ENCODE measurements at places on chromosomes 13 and 19.

DNA sequence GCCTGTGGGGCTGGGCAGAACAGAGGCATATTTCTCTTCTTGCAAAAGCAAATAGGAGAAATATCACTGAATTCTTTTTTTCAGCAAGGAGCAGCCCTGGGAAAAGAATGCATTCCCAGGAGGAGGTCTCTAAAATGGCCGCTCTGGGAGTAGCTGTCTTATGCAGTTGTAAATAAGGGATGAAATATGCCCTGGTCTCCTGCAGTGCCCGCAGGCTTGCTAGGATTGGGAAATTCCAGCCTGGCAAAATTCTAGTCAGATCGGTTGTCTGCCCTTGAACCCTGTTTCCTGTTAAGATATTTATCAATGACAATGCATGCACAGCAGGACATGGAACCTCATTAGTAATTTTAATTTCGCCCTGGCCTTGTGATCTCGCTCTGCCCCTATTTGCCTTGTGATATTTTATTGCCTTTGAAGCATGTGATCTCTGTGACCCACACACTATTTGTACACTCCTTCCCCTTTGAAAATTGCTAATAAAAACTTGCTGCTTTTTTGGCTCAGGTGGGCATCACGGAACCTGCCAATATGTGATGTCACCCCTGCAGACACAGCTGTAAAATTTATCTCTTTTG, 1993.2 kb downstream of the PCDH9 start:
- no peak for DNase-seq

- DNase-seq: no peak
These were observed 769.8 kb upstream of the MIR17HG start for GRCh38 chr13:90577726-90578125.

DNA sequence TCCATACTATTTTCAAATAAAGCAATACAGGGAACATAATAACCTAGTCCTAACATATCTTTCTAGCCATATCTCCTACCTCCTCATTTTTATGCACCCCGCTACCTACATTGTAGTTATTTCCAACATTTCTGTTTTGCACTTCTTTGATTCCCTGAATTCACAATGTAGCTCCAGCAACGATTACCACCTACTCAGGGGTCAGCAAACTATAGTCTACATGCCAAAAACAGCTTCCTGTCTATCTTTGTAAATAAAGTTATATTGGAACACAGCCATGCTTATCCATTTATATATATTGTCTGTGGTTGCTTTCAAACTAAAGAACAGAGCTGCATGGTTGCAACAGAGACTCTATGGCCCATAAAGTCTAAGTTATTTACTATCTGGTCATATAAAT, 16.7 kb downstream of the MYCBP2 start:
- DNase-seq: no peak

GRCh38 chr13:93151277-93151676, 75.3 kb upstream of the GPC6 start:
- no peak for DNase-seq

DNA sequence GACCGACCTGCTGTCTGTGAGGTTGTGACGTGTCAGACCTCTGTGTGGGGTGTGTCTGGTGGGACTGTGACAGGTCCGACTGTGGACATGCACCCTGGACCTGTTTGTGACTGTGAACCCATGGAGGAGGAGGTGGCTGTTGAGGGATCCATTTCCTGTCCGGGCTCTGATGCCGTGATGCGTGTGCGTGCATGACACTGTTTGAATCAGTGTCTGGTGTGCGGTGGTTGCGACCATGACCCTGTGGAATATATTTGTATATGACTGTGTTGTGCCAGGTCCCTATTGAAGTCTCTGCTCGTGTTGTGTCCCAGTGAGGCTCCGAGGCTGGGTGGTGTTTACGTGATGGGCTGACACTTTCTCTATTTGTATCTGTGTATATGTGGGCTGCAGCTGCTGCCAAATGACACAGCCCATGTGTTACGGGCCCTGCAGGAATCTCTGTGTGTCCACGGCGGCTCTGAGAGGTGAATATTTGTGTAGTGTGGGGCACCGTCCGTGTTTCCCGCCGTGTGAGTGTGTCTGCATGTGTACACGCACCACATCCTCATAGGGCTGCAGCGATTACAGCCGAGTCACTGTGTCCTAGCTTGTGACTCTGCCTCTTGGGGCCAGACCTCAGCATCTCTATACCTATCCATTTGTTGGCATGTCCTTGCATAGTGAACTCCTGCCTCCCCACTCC, 18.3 kb downstream of the CCDC97 start:
- DNase-seq: no peak

GRCh38 chr19:35365303-35365702, 5.6 kb upstream of the GPR42 start:
- no peak for DNase-seq

- no peak for DNase-seq
These were observed 10.2 kb downstream of the ZNF132 start for GRCh38 chr19:58429745-58430144.

GRCh38 chr19:28075229-28075628, 1137.7 kb downstream of the UQCRFS1 start:
- no peak for DNase-seq

DNA sequence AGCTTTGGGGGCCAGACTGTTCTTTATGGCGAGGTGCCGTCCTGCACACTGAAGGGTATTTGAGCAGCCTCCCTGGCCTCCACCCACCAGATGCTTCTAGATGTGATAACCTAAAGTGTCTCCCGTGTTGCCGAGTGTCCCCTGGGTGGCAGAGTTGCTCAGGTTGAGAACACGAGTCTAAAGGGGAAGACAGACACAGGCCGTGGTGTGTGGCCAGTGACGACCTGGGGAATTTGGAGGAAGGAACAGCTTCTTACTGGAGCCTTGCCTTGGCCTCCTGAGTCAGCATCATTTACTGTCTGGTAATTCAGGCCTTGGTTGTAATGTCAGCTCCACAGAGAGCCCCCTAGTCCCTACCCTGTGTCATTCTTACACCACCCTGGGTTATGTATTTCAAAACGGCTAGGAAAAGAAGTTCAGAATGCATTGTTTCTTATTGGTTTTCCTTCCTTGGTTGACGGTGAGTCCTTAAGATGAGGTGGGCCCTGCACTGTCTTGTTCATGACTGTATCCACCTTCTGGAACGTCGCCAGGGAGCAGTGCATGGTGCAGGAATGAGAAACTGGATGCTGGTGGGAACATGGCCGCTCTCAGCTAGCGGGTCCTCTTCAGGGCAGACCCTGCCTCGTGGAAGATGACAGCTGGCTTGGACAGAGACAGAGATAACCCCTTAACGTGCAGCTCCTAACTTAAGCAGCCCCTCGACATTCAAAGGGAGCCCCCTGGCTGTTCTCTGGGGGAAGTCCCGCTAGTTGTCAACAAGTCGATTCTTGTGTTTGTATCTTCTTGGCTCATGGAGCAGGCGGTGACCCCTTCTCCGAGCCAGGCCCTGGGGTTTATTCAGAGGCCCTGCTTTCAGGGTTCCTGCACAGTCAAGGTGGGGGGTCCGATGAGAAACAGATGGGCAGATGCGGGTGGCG, 7.2 kb downstream of the SIN3B start:
- no peak for DNase-seq

GRCh38 chr19:27751044-27751391, 1461.9 kb downstream of the UQCRFS1 start:
- no peak for DNase-seq

GRCh38 chr13:73535341-73535740, 476.5 kb downstream of the KLF5 start:
- no peak for DNase-seq

DNA sequence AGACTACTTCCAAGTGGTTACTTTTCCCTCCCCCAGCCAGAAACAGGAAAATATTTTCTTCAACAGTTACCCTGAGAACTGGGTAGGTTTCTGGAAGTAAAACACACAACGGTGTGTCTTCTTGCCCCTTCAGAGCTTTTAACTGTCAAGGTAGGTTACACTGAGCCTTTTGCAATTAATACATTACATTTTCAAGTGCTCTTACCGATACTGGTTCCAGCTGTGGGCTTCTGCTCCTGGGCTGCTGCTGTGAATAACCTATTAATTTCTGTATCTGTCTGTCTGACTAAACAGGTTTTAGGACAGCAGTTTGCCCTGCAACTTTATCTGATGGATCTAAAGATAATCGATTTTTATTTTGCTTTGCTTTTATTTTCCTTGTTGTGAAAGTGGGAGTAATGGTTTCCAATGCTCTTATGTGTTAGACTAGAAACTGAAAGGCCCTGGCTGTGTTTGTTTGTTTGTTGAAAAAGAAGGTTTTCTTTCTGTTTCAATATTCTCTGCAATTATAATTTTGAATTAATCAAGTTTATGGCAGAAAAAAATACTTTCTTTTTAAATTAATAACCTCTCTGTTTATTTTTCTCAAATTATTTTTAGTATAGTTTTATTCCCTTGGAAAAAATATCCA, 196.7 kb upstream of the SLITRK6 start:
- DNase-seq: no peak

DNA sequence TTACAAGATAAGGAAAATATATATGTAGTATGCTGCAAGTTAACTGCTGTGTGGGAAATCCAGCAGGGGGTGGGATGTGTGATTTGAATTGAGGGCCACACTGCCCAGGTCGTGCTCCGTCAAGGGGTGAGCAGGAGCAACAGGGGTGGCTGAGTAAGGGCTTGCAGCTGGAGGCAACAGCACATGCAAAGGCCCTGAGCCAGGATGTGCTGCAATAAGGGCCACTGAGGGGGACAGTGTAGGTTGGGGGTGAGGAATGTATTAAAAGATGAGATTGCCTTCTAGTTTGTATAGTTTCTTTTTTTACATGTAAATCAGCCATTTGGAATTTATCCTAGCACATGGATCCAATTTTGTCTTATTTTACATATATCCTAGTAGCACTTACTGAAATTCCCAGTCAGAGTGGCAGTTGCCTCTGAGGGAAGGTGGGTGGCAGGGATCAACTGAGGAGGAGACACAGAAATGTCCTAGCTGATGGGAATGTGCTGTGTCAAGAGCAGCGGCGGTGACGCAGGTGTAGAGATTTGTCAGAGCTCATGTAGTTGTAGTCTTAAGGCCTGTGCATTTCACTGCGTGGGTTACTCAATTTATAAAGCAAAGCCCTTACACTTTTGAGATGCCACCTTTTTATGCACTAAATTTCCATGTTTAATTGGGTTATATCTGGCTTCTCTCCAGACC, 5.4 kb upstream of the RBM42 start:
- DNase-seq: no peak

DNA sequence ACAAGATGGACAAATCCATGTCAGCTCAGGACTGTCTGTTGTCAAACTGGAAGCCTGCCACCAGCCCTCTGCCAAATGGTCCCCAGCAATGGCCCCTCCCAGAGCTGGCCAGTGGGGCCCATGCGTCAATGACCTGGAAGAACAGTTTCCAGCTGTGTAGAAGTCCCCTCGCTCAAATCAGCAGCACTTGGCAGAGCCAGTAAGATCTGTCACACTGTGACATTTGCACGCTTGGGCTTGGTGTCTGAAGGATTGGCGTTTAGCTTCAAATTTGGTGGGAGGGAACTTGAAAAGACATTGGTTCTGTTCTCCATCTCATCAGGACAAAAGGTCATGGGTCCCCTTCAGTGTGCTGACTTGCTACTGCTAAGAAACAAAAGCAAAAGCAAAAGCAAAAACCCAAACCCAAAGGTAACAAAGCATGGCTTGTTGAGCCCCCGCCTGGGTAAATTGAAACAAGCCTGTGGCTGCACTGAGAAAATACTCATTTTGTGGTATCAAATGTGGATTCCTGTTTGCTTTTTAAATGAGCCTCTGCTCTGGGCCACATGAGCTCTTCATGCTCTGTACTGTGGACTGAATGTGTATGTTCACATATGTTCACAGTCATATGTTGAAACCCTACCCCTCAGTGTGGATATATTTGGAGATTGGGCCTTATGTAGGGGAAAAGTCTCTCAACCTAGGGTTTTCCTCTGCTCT, 253.6 kb upstream of the MAB21L1 start:
- no peak for DNase-seq

- no peak for DNase-seq
These were observed 136.8 kb downstream of the MIPEP start for GRCh38 chr13:23752111-23753001.

GRCh38 chr19:17755977-17756670, 4.8 kb downstream of the FCHO1 start:
- no peak for DNase-seq

DNA sequence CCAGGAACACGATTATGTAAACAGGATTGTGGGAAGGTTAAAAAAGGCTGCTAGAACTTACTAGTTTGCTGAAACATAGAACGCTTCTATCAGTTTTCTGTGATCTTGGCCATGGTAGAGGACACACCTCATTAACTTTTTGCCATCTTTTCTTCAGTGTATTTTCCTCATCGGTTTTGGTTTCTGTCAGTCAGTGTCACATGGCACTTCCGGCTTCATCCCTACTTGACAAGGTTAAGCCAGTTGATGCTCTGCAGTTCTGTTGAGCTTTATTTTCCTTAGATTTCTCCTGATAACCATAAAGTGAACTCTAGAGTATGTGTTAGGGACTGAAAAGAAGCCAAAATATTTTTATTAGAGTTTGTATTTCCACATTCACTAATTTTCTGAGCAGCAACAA, 147.5 kb downstream of the NDFIP2 start:
- no peak for DNase-seq

DNA sequence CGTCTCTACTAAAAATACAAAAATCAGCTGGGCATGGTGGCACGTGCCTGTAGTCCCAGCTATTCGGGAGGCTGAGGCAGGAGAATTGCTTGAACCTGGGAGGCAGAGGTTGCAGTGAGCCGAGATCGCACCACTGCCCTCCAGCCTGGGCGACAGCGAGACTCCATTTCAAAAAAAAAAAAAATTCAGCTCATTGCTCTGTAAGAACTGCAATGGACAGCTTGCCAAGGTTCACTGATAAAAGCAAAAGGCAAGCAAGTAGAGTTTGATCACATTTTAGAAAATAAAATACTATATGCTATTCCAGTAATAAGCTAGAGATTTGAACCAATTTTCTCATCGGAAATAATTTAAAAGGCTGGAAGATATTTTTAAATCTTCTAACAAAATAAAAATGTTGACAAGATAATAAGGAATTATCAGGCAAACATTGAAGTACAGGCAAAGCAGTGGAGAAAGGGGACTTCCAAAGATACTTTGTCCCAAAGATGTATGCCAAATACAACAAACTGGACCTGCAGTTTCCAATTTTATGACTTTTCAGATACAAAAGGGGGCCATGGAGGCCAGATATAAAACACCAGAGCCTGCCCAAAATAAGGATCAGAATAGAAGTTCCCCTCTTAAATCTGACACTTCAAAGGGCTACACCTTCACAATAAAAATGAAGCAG, 29.6 kb downstream of the SLC6A16 start:
- DNase-seq: no peak

- DNase-seq: no peak
These were observed 495.6 kb downstream of the SLITRK6 start for GRCh38 chr13:85303630-85304029.

Measured in NCI-H1930 (cell line).